Effector memory CD8-positive, alpha-beta T cell (primary cell): ENCODE measurements at places on chromosomes 12 and 14.

DNA sequence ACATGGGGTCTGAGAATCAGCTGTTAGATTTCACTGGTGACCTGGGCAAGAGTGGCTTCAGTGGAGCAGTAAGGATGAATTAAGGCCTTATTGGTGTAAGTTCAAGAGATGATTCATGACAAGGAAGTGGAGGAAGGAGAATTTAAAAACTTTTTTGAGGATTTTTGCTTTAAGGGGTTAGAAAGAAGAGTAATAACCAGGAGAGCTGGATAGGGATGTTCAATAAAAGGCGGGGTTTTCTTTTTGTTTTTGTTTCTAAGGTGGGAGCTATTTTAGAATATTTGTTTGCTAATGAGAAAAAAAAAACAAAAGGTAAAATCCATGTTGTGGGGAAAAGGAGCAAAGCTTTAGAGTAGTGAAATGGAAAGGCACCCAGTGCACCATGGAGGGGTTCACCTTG lies 15.2 kb upstream of the TUBA1B start:
- DNase-seq, result no peak

GRCh38 chr14:90281261-90281660 lies 24.9 kb downstream of the PSMC1 start:
- DNase-seq, result no peak

GRCh38 chr12:79707830-79708229 lies 17.1 kb upstream of the PAWR start:
- no peak for DNase-seq

GRCh38 chr12:131134523-131135310 lies 181.0 kb downstream of the ADGRD1 start:
- no peak for DNase-seq

GRCh38 chr14:75875958-75876357 lies 105.8 kb downstream of the TGFB3 start:
- no peak for DNase-seq
